Occipital lobe (tissue), 3 donors: ENCODE measurements at places on chromosomes 16 and 17. TPM values are rescaled to one million over a fixed set of nuclear protein-coding genes. Genes with fewer than 3 reads are reported as not detected.

GRCh38 chr17:43998552-43998951, 5.9 kb upstream of the NAGS start:
- DNase-seq = no peak

DNA sequence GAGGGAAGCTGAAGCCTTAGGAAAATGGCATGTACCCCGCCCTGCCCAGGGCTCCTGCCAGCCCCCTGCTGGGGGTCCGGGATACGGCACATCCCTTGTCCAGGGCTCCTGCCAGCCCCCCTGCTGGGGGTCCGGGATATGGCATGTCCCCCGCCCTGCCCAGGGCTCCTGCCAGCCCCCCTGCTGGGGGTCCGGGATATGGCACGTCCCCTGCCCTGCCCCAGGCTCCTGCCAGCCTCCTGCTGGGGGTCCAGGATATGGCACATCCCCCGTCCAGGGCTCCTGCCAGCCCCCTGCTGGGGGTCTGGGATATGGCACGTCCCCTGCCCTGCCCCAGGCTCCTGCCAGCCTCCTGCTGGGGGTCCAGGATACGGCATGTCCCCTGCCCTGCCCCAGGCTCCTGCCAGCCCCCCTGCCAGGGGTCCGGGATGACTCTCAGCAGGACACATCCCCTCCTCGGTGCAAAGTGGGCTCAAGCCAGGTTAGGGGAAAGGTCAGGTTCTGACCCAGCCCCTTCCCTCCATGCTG, 43.2 kb downstream of the RPH3AL start:
- no peak for DNase-seq

DNA sequence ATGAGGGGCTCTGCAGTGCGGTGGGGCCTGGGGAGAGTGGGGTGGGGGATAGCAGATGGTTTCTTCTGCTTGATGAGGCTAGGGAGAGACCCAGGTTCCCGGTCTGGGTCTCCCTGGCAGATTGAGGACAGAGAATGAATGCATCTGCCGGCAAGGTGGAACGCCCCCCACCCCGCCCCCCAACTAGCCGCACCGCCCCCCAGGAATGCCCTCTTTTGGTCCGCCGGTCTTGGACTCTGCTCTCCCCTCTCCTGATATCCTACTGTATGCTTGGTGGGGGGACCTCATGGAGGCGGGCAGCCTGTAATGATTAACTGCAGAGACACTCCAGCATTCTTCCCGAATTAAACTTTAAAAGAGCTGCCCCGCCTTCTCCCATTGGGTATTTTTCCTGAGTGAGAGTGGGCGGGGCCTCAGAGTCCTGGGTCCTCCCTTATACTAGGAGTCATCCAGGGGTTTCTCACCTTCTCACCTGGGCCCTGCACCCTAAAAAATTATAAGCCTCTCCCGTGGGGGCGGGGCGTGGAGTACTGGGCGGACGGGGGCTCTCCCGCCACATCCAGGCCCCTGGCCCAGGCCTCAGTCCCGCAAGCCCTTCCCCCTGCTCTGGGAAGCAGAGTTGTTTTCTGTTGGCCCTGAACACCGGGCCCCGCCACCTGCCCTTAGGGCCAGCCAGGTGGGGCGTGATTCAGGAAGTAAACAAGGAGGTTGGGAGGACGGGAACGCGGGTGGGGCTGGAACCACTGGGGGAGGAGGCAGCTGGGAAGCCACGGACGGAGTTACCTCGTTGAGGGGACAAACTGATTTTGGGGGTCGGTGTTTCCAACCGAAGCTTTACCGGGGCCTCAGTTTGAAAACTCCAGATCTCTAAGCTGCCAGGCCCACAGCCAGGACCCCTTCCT, 1.5 kb downstream of the GRB7 start:
- DNase-seq = no peak

DNA sequence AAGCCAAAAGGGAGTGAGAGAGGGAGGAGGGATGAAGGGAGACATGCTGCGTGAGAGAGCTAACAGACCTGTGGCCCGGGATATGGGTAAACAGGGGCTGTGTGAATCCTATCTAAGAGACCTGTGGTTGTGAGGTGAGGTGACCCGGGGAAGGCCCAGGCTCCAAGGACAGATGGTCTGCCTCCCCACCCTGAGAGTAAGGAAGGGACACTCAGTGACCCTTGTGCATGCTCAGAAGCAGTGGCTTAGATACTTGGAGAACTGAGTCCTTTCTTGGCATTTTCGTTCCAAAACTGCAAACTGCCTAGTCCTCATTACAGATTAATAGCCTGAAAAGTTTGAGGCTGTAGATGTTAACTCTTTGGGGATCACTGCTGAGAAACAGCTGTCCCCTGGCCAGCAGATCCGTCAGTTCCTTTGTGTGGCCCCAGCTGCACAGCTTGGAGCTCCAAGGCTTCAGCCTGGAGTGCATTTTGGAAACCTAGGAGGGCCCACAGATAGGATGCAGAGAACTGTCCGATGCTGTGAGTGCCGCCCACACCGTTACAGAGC, 121.6 kb downstream of the SMG6 start:
- DNase-seq = no peak

DNA sequence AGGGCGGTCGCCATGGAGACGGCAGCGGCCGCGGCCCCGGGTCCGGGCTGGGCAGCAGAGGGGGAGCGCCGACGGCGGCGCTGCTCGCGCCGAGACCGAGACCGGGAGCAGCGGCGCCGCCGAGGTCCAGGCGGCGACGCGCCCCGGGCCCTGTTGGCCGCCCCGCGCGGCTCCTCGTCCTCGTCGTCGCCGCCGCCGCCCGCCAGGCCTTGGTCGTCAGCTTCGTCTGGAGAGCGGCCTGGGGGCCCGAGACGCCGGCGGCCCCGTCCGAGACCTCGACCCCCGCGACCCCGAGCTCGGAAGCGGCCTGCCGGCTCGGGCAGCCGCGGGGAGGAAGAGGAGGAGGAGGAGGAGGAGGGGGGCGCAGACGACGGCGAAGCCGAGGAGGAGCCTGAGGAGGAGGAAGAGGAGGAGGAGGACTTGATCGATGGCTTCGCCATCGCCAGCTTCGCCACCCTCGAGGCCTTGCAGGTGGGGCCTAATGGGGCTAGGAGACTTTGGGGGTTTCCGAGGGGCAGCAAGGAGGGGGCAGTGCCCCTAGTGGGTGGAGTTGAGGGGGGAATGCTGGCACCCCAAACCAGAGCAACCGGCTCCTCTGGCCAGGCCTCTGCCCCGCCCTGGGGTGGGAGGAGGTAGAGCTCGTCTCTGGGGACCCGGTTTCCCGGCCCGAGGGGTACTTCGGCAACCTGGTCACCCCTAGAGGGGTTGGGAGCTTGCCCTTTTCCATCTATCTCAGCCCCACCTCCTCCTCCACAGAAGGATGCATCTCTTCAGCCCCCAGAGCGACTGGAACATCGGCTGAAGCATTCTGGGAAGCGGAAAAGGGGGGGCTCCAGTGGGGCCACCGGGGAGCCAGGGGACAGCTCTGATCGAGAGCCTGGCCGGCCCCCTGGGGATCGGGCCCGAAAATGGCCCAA, 1.5 kb downstream of the FBRS start:
- DNase-seq = no peak

DNA sequence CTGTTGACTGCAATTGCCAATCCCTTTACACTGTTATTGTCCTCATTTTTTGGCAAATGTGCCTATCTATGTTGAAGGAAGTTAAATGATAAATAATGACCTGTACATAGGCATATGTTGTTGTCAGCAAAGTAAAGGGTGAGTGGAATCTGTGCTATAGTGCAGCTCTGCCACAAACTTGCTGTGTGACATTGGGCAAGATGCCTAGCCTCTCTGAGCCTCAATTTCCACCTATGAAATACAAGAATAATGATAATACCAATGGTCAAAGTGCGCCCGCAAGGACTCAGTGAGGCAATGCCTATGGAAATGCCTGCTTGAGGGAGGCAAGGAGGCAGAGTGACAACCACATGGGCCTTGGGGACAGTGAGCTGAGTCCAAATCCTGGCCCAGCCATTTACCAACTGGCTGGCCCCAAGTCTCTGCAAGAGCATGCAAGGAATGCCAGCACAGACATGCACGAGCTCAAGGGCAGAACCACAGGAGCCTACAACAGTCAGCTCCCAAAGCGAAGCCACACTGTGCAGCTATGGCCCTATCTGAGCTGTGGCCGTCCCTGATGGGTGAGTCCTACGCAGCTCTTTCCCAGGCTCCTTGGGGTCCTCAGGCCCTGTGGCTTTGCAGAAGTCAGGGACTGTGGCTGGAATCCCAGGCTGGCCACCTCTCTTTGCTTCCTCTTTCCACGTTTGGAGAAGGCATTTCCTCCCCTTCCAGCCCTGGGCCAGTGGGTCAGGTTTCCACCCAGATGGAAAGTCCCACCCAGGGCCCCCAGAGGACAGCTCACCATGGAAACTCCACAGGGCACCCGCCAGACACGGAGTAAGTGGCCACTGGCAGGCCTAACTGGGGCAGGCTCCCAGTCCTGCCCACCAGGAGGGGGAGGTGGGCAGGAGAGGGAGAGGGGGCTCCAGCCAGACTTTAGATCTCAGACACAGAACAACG, 82.1 kb downstream of the ZNF423 start:
- DNase-seq = no peak

- DNase-seq = no peak
These were observed 5.5 kb downstream of the IGSF6 start for GRCh38 chr16:21646721-21647561.

- no peak for DNase-seq
These were observed 41.1 kb downstream of the NLRC5 start for GRCh38 chr16:57030346-57030902.

GRCh38 chr17:34259146-34259545, 4.1 kb downstream of the CCL2 start:
- no peak for DNase-seq

GRCh38 chr16:85081038-85081437, 31.2 kb downstream of the CIBAR2 start:
- no peak for DNase-seq

DNA sequence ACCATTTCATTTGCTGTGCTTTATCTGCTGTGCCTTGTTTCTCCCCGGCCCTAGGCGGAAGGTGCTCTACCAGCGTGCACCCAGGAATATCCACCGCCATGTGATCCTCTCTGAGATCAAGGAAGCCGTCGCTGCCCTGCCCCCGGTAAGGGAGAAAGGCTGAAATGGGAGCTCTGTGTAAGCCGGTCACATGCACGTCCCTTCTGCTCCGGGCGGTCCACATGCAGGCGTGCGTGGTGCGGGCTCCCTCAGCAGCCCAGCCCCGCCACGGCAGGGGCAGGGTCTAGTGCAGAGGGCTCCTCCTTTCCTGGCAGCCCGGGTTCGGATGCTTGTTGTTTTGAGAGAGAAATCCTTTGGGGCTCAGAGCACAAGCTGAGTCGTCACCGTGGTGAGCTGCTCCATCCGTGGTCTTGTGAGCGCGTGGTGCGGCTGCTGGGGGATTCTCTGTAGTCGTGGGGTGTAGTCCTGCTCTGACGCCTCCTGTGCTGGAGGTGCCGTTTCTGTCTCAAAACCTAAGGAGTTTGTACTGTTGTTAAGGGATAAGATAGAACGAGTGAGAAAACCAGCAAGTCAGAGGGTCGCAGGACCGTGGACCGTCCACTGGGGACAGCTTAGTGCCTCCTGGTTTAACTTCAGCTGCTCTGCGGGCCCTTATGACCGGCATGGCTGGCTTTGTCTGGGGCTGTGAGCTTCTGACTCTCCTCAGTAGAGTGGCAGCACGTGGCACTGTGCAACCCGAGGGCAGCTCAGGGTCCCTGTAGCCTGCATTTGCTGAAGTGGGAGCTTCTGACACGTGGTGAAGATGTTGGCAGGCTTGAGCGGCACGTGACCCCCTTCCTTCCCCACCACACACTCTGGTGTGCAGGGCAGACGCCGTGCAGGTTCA, 12.3 kb upstream of the MC1R start:
- DNase-seq = no peak

- no peak for DNase-seq
These were observed 3.6 kb upstream of the SLC6A4 start for GRCh38 chr17:30239089-30239462.

- DNase-seq = no peak
These were observed 26.6 kb downstream of the JPH3 start for GRCh38 chr16:87628940-87629339.

GRCh38 chr16:7440886-7441400, 108.3 kb downstream of the RBFOX1 start:
- DNase-seq = no peak

- no peak for DNase-seq
These were observed 16.3 kb downstream of the CARHSP1 start for GRCh38 chr16:8852534-8852933.

DNA sequence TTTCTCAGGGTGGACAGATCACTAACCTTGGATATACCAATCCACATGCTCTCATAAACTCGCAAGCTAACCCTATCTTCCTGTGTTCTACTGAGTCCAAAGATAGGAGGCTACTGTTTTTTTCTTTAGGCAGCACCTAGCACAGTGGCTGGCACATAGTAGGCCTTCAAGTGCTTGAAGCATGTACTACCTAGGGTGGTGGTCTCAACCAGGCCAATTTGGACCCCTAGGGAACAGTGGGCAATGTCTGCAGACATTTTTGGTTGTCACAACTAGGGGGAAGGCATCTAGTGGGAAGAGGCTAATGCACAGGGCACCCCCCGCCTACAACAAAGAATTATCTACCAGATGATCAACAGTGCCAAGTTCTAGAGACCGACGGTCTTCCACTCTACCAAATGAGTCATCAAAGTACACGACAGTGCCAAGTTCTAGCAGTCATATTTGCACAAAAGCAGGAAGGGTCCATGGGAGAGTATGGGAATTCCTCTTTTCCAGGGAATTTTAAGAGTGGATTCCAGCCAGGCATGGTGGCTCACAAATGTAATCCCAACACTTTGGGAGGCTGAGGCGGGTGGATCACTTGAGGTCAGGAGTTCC, 390.3 kb downstream of the SLC39A11 start:
- no peak for DNase-seq

GRCh38 chr16:77679391-77679790, 42.9 kb upstream of the NUDT7 start:
- DNase-seq = no peak

GRCh38 chr17:15483431-15483830, 16.0 kb upstream of the CDRT4 start:
- no peak for DNase-seq

DNA sequence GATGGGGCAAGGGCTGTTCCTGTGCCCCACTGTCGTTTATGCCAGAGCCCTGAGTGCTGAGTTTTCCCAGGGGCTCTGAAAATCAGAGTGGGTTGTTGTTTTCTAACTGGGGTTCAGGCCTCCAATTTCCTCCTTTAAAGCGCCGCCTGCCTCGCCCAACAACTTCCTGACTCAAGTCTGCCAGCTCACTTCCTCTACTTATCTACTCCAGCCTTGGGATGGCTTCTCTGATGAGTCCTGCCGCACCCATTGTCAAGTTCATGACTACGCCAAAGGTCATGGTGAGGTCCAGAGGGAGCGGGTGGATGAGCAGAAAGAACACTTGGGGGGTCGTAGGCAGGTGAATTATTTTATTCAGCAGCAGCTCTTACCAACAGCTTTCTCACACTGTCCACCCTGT, 104.7 kb downstream of the UTP18 start:
- DNase-seq = no peak

RNF43 gene
- 0.31 TPM for total RNA-seq

EPX gene
- total RNA-seq = not detected

ENPP7 gene
- not detected for total RNA-seq

SLC52A1 gene
- total RNA-seq = not detected

CBFA2T3 gene
- 1.9 TPM for total RNA-seq

NXPH3 gene
- total RNA-seq = 17.9 TPM

RPL27 gene
- 891 TPM for total RNA-seq

TK1 gene
- total RNA-seq = 1.6 TPM
